ENCODE measurements at places on chromosomes 3 and 15.

DNA sequence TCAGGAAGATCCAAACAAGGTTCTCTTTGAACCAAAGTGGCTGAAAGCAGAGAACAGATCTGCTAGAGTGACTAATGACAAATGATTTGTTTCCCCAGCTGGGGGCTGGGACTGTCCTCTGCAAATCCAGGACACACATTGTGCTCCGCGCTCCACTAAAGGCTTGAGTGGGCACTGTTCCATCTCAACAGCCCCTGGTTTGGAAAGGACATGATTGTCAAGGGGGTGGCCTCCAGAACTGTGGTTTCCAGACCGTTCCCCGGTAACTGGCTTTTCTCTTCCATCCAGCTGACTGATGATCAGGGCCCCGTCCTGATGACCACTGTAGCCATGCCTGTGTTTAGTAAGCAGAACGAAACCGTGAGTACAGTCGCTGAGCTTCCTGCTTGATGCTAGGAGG is 91.0 kb downstream of the LRTM1 start:
- no peak for DNase-seq

GRCh38 chr3:72154391-72155335 is 369.7 kb upstream of the PROK2 start:
- DNase-seq = no peak

DNA sequence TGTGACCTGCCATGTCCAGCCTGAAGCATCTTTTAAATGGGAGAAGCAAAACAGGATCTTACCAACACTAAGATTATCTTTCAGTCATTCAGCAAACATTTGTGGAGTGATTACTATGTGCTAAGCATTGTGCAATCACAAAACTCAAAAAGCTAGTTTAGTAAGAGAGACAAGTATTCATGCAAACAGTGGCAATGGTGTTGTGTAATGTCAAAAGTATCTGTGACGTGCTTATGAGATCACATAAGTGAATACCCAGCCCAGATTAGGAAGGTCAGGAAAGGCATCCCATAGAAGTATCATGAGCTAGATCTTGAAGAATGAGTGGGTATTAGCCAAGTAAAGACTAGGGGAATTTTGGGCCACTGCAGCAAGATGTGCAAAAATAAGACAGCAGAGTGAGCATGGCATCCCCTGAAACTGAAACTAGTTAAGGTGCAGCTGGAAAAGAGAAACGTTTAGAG is 32.1 kb downstream of the SEC62 start:
- DNase-seq = no peak

DNA sequence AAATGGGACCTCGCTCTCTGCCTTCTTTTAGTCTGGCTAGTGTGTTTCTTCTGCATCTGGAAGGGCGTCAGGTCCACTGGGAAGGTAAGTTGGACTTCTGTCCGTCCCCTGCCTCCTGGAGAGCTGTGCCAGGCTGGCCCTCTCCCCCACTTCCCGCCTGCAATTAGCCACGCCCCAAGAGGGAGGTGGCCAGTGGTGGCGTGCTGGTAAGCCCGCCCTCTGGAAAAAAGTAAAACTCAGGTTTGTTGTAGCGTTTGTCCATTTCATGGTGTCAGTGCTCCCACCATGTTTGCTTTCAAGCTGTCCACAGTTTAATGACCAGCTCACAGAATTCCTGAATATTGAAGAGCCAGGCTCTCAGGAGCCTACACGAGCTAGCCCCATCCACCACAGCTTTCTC is 55.6 kb downstream of the SLC6A6 start:
- DNase-seq = no peak

- DNase-seq = no peak
Observed at GRCh38 chr3:107831590-107831989, 259.2 kb downstream of the CD47 start.

- DNase-seq = no peak
Observed at GRCh38 chr3:27591312-27592210, 107.4 kb upstream of the SLC4A7 start.

- DNase-seq = no peak
Observed at GRCh38 chr3:15703346-15703745, 94.4 kb downstream of the ANKRD28 start.

- DNase-seq = no peak
Observed at GRCh38 chr3:177642804-177643125, 445.5 kb upstream of the TBL1XR1 start.

DNA sequence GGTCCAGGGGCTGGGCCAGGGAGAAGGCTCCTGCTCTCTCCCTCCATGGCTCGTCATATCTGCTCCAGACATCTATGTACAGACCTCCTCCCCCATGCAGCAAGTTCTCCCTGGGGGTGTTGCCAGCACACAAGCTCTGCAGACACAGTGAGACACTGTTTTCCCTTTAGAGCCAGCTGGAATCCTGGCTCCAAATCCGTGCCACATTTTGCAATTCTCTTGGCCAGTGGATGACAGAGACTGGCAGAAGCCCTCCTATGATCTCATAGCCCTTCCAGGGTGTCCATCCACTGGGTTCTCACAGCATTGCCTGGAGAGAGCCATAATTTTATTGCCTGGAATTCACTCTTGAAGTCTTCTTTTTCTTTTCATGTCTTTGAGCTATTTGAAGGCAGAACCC is 203.9 kb downstream of the TLE3 start:
- no peak for DNase-seq

- DNase-seq = no peak
Observed at GRCh38 chr15:77898811-77899730, 178.4 kb downstream of the TBC1D2B start.

- no peak for DNase-seq
Observed at GRCh38 chr3:178443634-178444033, 92.6 kb upstream of the KCNMB2 start.

DNA sequence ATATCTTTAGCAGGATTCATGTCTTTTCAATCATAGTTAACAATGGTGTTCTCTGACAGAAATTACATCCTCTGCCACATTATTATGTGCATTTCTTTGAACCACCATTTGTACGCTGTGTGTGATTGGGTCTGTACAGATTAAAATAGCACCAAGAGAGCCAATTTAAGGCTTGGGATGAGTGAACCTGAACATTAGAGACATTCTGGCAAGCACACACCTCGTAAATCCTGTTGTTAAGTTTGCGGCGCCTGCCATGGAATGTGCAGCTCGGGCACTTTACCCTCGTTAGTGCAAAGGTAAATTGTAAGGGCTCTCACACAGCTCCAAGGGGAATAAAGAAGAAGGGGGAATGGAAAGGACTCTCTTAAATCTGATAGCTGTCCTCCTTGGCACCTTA is 482.4 kb upstream of the DPPA4 start:
- DNase-seq = no peak

Data from HCT116 (cell line).